ENCODE measurements at places on chromosomes 6 and 20. TPM values are rescaled to one million over a fixed set of nuclear protein-coding genes. Genes with fewer than 3 reads are reported as not detected.

LY6G6C gene
- 0.39 TPM for polyA plus RNA-seq

SCGN gene
- 1.7 TPM for polyA plus RNA-seq

COL21A1 gene
- 163 TPM for polyA plus RNA-seq

PRIM2 gene
- polyA plus RNA-seq = 20.6 TPM

MPC1 gene
- 44.0 TPM for polyA plus RNA-seq

SAMD10 gene
- polyA plus RNA-seq = 11.0 TPM

FRK gene
- polyA plus RNA-seq = 4.4 TPM

PAK5 gene
- polyA plus RNA-seq = 0.40 TPM

MEP1A gene
- not detected for polyA plus RNA-seq

NKX2-4 gene
- not detected for polyA plus RNA-seq

TFAP2A gene
- polyA plus RNA-seq = 0.27 TPM

RNF5 gene
- 80.6 TPM for polyA plus RNA-seq

PGC gene
- 10.5 TPM for polyA plus RNA-seq

NT5E gene
- polyA plus RNA-seq = 13.3 TPM

HLA-F gene
- polyA plus RNA-seq = 18.3 TPM

MYB gene
- polyA plus RNA-seq = 3.1 TPM

EEF1A2 gene
- 0.95 TPM for polyA plus RNA-seq

NUS1 gene
- 39.0 TPM for polyA plus RNA-seq

RAD21L1 gene
- polyA plus RNA-seq = not detected

EYA4 gene
- polyA plus RNA-seq = 10.5 TPM

MYCT1 gene
- polyA plus RNA-seq = 27.6 TPM

DEFB125 gene
- polyA plus RNA-seq = not detected

ZBTB46 gene
- 11.7 TPM for polyA plus RNA-seq

CLVS2 gene
- 0.34 TPM for polyA plus RNA-seq

ECT2L gene
- polyA plus RNA-seq = 2.1 TPM

PPIL1 gene
- 43.8 TPM for polyA plus RNA-seq

ROMO1 gene
- polyA plus RNA-seq = 65.3 TPM

IYD gene
- 3.0 TPM for polyA plus RNA-seq

PET117 gene
- polyA plus RNA-seq = 13.0 TPM

ADAM33 gene
- 8.5 TPM for polyA plus RNA-seq

SSTR4 gene
- 0.24 TPM for polyA plus RNA-seq

All from right lung (tissue), 10 donors.